Activated B cell treated with CpG ODN at 0.5 μM for 24 hours (primary cell): ENCODE measurements at places on chromosomes 16 and 17.
A peak's percentile ranks its signal among the peaks of the same experiment; 100 is the strongest.

DNA sequence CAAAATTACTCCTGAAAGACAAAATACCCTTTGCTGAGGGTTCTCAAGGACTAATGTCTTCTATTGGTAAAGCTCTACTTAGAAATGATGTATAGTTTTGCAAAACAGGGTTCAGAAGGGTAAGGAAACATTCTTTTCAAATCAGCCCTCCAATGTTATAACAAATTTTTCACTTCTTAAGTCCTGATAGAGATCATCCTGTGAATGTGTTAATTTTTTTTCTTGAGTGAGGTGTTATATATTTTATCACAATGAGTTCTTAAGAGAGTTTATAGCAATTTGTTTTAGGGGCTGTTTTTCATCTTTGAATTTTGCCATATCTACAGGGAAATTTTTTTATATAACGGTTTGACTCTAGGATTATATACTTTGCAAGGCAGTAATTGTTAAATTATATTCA lies 29.5 kb downstream of the CYB5B start:
- no peak for DNase-seq

DNA sequence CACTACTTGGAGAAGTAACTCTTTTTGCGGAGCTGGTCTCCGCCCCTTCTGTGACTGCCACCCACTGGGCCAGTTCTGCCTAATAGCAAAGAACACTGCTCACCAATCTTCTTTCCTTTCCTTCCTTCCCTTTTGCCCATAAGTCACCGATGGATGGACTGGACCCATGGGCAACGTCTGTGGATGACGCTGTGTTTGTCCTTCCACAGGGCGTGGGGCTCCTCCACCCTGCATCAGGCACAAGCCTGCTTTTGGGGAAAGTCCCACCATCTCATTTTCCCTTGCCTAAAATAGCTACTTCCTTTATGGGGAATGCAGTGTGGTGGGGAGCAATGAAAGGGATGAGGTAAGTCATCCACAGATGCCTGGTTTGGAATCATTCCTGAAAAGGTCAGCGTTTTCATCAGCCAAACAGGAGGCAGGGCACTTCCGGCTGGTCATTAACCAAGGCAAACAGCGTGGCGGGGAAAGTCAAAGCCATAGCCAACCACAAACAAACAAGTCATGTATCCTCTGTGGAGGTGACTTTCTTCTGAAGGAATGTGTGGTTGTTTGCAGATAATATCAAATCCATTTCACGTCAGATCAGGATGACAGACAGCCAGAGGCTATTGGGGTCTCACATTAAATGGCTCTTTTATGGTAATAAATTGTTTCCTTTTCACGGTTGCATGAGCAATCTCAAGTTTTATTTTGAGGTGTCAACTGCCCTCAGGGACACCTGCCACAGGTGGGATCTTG lies 30.7 kb upstream of the MED9 start:
- no peak for DNase-seq

GRCh38 chr16:72959301-72959996 lies 88.5 kb downstream of the ZFHX3 start:
- DNase-seq = no peak

DNA sequence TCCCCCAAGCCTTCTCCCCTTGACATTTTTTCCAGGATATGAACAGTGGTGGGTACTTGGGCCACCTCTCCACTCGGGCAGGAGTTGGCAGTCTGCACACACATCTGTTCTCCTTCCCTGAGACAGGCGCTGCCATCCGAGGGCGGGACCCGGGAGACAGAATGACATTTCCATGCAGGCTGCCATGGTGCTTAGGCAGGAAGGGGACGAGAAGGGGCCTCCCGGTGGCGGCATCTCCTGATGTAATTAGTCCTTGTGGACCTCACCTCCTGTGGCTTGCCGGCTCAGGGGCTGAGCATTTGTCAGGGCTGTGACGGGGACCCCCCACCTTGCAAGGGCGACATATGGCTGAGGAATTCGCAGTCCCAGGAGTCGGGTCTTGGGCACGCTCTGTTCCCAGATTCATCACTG lies 197.2 kb downstream of the FOXL1 start:
- DNase-seq = no peak

- DNase-seq = no peak
These were observed 81.9 kb upstream of the TBX2 start for GRCh38 chr17:61317779-61318178.

DNA sequence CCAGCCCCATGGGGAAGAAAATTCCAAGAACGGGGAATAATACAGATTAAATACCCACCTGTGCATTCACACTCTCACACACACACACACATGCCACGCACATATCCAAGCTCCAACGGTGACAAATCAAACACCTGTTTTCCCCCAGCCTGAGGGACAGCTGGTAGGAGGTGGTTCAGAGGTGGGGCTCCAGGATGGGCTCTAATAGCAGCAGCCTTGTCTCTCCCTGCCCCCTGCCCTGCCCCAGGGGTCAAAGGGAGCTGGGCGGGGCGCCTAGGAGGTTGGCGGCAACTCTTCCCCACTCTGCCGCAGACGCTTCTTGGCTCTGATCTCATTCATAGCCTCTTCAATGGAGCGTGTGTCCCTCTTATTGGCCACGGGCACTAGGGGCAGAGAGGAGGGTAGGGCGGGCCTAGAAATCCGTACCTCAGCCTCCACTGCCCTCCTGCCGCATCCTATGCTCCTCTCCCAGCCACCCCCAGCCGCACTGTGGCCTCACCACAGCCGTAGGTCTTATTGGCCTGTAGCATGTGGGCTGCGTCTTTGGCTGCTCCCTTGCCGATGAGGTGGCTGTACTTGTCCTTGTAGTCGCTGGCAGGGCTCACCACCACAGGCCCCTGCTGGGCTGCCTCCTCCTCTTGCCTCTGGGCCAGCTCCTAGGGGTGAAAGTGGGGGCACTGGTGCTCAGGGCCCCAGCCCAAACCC lies 8.2 kb downstream of the SPAG7 start:
- DNase-seq = no peak

- DNase-seq = no peak
These were observed 75.2 kb downstream of the CCDC182 start for GRCh38 chr17:57669671-57670529.

DNA sequence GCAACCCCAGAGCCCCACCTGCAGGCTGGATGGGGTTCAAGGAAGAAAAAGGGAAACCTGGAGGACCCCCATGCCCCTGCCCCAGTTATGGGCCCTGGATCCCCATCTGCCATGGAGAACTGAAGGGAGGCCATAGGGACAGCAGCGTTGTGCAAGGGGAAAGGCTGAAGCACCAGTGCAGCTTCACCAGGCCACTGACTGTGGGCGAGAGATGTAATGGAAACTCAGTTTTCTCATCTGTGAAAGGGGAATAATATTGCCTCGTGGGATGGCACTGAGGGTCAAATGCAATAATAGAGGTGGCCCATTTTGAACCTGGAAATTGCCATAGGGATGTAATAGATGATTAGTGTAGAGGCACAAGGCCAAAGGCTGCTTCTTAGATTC lies 9.9 kb upstream of the TSPOAP1 start:
- no peak for DNase-seq

DNA sequence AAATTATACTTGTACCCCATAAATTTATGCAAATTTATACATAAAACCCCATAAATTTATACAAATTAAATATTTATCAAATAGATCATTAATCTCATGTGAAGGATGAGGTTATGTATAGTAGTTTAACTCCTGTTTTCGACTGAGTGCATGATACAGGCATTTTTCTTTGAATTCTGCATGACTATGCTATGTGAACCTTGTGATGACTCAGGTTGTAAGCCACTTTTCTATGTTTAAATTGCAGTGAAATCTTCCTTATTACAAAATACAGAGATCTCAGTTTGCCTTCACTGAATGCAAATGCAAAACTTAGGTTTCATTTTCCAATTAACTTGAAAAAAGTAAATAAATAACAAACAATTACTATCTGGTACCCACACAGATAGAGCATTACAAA lies 843.7 kb downstream of the CDH11 start:
- no peak for DNase-seq

GRCh38 chr17:37830151-37830993 lies 85.5 kb upstream of the HNF1B start:
- DNase-seq = no peak

DNA sequence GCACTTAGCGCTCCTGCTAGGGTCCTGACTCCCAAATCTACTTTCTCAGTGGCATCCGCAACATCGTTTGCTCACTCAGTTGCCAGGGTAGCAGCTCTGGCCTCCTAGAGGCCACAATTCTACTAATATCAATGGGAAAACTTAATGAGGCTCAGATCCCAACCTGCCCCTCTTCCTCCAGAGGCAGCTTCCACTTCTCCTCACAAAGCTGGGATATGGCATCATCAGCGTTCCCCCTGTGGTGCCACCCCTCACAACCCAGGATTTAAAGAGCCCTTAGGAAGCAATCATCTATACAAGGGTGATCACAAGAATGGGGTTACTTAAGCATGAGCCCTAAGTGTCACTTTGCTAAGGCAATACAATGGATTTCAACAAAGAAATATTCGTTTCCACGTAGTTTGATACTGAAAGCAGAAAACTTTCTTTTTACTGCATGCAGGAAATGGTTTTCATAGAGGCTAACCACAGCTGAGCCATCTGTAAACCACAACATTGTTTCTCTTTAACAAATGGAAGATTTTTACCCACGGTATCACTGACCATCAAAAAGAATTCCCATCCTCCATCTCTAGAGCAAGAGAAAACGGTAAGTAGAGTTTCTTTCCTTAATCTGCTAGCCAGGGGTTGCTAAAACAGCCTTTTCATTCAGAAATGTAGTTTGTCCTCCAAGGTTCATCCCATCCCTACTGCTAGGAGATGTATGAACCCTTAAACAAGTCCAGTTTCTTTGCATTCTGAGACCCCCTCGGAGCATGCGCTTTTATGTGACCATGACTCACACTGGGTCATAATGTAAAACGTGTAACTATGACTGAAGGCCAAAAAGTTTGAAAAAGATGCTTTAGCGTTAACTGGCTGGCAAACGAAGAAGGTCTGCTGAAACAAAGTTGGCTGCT lies 68.3 kb upstream of the BCAR1 start:
- DNase-seq = no peak

GRCh38 chr17:7317161-7317803 lies 2.1 kb upstream of the GPS2 start:
- DNase-seq = no peak

- DNase-seq = no peak
These were observed 2.9 kb upstream of the ZSCAN10 start for GRCh38 chr16:3101841-3102470.

GRCh38 chr17:29683481-29683880 lies 60.8 kb upstream of the CORO6 start:
- no peak for DNase-seq

- DNase-seq = no peak
These were observed 1.6 kb downstream of the GFAP start for GRCh38 chr17:44913676-44914075.

DNA sequence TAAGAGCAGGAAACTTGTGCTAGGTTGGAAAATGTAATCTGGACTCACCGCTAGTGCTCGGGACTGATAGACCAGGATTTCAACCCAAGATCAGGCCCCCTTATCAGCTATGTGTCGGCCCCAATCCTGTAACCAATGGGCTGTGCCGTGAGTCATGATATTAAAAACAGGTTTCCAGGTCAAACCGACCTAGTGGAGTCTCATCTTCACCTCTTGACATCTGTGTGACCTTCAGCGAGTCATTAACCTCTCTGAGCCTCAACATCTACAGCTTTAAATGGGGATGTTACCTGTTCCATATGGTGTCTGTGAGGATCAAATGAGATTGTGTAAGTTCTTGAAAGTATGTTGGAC lies 512 bp downstream of the PMM2 start:
- DNase-seq = no peak

- no peak for DNase-seq
These were observed 216.0 kb downstream of the PMP22 start for GRCh38 chr17:15048933-15049794.

- no peak for DNase-seq
These were observed 69.7 kb upstream of the RPL38 start for GRCh38 chr17:74133740-74134139.

- peak; percentile 65 for DNase-seq
These were observed at the start of gene TEKT1 for GRCh38 chr17:6831661-6832263. TEKT1 (minus strand) TSS chr17:6831729; CDS start chr17:6830376, 1,353 bp downstream.

GRCh38 chr17:74893936-74894671 lies 671 bp upstream of the FADS6 start:
- DNase-seq = no peak

- DNase-seq = no peak
These were observed 482.5 kb upstream of the CDH5 start for GRCh38 chr16:65884018-65884417.

- no peak for DNase-seq
These were observed 24.7 kb upstream of the KIFC3 start for GRCh38 chr16:57826706-57827625.
